ENCODE measurements at places on chromosomes 1 and 21.

GRCh38 chr1:152673016-152673415, 2.1 kb upstream of the LCE2C start:
- no peak for DNase-seq

GRCh38 chr1:172137703-172138454, 282.6 kb upstream of the C1orf105 start:
- no peak for DNase-seq

DNA sequence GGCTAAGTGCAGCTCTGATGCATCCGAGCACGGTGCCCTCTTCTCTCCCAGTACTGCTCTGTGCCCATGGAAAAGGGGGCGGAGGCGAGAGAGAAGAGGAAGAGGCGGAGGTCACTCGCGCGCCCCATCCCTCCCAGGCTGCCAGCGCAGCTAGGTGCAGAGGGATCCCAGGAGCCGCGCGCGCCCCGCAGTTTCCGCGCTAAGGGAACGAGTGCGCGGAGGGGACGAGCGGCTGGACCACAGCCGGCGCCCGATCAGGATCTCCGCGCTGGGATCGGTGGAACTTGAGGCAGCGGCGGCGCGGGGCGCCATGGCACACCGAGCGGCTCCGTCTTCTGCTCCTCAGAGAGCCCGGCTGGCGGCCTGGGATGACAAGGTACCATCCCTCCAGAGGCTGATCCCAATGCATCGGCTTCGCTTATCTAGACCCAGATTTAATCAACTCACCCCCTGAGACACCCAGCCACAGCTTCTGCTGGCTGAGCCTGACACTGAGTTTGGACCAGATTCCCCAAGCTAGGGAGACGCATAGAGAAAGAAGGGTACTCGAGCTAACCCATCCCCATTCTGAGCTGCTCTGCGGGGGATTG, at the start of gene PTGFR:
TSS of gene PTGFR (plus strand) at position 114 of the 590 bp plus-strand sequence. CDS start 1,770 bp downstream, outside the sequence.
- no peak for DNase-seq

DNA sequence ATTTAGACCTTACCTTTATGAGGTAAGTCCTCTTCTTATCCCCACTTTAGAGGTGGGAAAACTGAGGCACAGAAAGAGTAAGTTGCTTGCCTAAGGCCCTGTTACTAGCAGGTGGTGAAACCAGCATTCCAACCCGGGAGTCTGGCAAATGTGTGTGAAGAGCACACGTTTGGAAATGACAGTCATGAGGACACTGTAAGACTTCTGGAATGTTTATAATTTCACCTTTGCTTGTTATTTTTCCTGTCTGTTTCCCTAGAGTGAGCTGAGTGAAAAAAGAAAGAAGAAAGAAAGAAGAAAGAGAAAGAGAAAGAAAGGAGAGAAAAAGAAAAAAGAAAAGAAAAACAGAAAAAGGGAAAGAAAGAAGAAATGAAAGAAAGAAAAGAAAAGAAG, 21.2 kb upstream of the LGALS8 start:
- DNase-seq = no peak

DNA sequence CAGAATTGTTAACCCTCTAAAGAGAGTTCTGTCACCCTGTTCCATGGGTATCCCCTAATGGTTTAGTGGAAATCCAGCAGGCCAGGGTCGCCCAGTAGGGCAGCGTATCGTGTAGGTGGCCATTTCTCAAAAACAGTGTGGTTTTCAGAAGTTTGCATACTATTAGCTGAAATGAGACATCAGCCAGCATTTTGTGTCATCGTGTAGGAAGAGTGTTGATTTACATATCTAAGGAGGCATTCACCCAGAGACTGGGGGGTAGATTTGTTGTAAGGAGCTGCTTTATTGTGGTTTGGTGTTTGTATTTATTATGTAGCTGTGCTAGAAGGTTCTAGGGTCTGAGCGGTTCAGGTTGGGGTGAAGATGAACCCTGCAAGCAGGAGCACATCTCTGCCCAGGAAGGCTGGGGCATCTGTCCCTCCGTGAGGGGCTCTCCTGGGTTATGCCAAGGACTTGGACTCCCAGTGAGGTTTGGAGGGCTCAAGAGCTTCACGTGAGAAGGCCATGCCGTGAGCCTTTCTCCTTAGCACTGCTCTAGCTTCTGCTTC, 174.4 kb downstream of the PGBD5 start:
- DNase-seq = no peak

GRCh38 chr1:232472485-232473041, 157.4 kb downstream of the SIPA1L2 start:
- no peak for DNase-seq

- DNase-seq = no peak
These were observed 13.8 kb downstream of the RASSF5 start for GRCh38 chr1:206521127-206521526.

DNA sequence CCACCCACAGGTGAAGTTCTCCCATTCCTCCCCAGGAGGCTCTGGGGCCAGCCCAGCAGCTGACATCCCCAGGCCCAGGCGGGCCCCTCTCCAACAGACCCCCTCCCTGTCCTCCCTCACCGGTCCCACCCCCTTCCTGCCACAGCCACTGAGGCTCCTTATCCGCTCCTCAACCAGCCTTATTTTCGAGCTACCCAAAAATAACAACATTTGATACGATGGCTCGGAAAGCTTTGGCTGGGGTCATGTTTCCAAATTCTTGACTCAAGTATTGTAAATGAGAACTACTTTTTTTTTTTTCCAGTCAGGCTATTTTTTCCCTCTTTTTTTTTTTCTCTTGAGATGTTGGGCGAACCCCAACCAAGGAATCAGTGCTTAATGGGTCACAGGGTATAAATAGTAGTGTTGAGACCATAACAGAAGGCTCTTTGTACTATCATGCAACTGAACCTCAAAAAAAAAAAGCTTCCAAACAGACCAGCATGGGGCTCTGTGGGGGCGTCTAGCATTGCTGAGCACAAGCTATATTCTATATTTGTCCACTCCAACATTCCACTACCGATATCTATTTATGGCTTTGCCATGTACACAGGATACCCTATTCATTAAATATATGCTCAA, 27.2 kb downstream of the IRF2BP2 start:
- no peak for DNase-seq

DNA sequence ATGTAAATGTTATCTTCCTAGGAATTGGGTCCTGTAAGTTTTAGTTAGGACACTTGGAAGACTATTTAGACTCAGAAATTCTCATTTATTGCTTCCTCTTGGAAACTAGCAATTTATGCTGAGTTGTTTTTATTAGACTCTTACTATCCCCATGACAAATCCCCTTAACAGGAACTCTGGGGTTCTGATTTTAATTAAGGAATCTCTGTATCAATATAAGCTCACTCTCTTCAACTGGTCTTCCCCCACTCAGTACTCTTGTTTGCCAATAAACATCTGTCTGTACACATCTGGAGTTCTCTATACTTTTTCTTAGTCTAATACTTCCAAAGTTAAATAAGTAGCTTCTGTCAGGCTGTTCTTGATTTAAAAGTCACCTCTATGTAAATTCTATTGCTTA, 64.1 kb upstream of the TBX15 start:
- no peak for DNase-seq

DNA sequence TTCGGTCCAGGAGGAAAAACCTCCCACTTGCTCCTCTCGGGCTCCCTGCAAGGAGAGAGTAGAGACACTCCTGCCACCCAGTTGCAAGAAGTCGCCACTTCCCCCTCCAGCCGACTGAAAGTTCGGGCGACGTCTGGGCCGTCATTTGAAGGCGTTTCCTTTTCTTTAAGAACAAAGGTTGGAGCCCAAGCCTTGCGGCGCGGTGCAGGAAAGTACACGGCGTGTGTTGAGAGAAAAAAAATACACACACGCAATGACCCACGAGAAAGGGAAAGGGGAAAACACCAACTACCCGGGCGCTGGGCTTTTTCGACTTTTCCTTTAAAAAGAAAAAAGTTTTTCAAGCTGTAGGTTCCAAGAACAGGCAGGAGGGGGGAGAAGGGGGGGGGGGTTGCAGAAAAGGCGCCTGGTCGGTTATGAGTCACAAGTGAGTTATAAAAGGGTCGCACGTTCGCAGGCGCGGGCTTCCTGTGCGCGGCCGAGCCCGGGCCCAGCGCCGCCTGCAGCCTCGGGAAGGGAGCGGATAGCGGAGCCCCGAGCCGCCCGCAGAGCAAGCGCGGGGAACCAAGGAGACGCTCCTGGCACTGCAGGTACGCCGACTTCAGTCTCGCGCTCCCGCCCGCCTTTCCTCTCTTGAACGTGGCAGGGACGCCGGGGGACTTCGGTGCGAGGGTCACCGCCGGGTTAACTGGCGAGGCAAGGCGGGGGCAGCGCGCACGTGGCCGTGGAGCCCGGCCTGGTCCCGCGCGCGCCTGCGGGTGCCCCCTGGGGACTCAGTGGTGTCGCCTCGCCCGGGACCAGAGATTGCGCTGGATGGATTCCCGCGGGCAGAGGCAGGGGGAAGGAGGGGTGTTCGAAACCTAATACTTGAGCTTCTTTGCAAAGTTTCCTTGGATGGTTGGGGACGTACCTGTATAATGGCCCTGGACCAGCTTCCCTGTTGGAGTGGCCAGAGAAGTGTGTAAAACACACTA, 45.3 kb downstream of the MRPL39 start:
- peak; percentile 49 for DNase-seq

DNA sequence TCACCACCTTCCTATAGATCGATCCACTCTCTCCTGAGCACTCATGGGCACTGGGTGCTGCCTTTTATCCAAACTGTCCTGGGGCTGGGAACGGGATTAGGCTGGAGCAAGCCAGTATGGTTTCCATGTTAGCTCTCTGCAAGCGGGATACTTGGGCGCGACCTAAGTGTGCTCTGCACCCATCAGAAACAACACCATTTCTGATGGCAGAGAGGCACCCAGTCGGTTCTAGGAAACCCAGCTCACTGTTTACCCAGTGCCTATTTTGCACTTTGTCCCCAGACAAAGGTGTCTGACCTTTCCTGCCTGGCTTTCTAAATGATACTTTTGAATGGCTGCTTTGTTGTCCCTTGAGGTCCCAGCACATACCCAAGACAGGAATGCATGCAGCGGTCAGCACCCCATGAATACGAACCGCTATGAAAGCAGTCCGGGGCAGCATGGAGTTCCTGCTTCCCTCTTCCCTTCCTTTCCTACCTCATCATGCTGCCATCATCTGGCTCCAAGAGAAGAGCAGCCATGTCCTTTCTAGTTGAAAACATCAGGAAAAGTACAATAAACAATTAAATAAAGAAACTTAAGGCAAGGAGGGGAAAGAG, 83.9 kb downstream of the TRABD2B start:
- no peak for DNase-seq

GRCh38 chr1:86499987-86500593, 31.4 kb downstream of the CLCA1 start:
- DNase-seq = no peak

DNA sequence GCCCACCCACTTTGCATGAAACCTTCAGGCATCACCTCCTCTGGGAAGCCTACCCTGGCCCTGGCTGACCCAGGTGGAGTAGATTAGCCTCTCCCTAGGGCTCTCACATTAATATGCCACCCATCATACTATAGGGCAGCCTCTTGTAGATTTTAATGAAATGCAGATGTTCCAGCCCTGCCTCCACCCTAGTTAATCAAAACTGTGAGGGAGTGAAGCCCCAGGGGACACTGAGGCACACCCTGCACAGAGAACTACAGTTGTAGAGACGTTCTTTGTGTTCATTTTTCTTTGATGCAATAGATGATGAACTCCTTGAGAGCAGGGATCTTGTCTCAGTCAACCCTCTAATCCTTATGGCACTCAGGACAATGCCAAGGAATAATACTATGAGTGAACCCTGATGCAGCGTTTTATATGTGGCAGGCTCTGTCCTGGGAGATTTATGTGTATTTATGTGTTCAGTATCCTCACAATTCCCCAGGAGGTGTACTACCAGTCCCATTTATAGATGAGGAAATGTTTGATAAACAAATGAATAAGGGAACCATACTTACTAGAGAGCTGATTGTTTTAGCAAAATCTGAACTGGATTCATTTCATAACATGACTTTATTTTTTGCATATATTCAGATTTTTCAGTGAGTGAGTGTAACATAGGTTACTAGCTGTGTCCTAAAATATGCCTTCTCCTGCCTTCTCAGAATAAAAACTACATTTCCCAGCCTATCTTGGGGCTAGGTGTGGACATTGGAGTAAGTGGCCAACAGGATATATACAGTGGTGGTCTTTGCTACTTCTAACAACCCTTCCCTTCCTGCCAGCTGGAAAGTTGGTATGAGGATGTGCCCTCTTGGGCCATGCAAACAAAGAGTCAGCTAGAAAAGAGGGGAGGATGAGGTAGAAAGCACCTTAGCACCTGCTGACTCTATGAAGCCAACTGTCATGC, 23.5 kb upstream of the PRELP start:
- no peak for DNase-seq

- DNase-seq = no peak
These were observed 1.1 kb downstream of the IGFN1 start for GRCh38 chr1:201191653-201192260.

DNA sequence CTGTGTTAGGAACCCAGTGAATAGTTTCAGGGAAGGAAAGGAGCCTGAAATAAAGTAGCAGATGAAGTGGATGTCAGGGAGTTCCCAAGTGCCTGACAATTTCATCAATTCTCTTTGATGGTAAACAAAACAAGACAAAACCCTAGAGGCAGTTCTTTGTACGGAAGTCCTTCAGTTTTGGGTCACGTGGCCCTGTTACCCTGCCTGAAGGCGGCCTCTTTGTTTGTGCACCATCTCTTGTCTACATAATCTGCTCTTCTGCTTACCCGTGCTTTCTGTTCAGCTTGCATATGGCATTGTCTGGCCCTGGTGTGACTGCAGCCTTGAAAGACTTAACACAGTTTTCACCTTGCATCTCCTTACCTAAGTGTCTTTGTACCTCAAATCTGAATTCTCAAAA, 166.7 kb upstream of the DUSP10 start:
- DNase-seq = no peak

DNA sequence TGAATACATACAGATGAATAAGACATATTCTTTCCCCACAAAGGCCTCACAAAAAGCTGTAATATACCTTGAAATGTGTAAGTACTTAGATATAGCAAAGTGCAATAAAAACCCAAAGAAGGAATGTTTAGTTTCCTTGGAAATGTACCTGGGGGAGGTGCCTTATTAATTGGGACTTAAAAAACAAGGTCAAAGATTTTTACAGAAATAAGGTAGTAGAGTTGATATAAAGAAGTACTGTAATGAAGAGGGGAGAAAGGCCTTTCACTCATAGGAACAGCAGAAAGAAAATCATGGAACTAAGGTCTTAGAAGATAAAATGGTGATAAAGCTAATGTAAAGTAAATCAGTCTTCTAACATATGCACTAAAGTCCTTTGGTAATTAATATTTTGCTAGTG, 153.9 kb upstream of the B3GALT2 start:
- DNase-seq = no peak

GRCh38 chr1:23673086-23673813, 18.4 kb upstream of the RPL11 start:
- no peak for DNase-seq

DNA sequence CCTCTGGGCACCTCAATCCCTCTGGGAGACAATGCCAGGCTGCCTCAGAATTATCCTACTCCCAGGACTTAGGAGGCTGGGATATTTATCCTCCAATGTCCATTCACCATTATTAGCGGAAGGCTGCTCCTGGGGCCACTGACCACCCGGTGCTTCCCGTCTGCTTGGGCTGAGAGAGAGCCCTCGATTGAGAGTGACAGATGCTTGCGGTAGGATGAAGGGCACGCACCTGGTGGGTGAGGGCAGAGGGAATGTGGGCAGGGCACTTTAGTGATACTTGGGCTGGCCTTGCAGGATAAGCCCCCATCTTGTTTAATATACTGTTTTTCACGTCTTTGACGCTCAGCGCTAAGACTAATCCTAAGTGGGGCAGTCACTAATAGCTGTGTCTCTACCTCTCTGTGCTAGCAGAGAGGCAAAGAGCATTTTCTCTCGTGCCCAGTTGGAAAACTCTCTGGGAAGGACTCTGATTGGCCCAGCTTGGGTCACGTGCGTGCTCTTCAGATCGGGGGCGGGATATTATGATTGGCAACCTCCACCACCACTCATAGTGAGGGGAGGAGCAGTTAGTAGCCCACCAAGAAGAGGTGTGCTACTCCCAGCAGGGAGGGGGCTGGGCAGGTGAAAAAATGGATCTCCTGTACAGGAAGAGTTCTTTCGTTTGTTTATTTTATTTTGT, 10.6 kb upstream of the PARS2 start:
- DNase-seq = no peak
